ENCODE measurements at places on chromosomes 2 and 18.

DNA sequence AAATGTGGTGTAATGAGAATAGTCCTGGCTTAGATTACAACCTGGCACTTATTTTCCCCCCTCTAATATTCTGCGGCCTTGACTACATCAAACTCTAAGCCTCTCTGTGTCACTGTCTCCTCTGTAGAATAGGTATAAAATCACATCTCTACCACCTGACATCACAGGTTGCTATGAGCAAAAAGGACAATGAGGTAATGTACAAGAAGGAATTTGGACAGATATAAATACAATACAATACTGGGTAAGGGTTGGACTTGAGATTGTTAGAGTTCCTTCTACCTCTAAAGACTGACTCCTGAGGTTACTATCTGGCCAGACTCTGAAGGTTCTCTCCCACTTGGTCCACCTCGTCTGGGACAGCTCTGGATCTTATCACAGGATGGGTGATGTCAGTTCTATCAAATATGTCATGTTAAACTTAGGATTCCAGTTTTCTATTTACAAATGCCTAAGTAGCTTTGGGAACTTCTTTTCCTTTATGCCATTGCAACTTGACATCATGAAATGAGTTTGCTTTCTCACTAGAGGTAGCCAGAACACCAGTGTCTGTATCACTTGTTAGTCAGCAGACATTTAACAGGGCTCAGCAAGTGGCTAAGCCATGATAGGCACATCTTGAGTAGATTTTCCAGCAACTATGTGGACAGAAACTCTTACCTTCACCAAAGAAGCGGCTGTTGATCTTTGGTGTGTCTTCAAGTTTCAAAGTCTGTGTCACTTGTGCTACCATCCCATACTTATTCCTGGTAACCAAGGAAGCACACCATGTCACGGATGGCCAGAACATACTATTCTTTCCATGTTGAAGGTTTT, 9.5 kb downstream of the APOB start:
- DNase-seq, result peak; percentile 26

DNA sequence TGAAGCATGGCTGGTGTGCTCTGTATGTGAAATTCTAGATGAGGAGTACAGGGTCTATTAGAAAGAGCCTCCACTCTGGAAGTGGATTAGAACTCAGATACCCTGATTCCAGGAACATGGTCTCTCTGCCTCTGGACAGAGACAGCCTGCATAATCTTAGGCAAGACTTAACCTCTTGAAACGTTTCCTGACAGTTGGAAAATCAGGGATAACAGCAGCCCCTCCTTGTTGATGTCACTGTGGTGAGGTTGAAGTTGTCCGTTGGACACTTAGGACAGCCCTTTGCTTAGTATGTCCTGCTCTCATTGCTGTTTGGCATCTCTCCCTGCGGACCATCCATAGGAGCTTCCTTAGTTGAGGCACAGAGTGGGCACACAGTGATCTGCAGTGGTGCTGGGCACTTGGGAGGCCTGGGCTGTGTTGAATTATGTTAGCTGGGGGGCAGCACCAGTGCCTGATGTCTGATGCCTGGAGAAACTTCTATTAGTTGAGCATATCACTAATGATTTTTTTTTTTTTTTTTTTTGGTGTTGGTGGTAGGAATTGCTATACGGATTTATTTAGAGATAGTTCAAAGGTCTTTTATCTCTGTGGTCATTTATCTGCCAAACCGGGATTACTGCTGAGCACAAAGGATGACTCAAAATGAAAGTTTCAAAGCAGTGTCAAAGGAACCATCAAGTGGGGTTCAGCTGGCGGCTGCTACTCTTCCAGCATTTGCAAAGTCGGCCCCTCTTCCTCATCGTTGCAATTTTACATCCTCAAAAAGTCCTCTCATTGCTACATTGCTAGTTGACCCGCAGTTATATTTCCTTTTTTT, 28.8 kb downstream of the SETBP1 start:
- DNase-seq, result no peak

GRCh38 chr2:69138793-69139459, 125.9 kb downstream of the ANTXR1 start:
- DNase-seq, result no peak

GRCh38 chr2:109683452-109683851, 69.3 kb downstream of the SOWAHC start:
- DNase-seq, result no peak

DNA sequence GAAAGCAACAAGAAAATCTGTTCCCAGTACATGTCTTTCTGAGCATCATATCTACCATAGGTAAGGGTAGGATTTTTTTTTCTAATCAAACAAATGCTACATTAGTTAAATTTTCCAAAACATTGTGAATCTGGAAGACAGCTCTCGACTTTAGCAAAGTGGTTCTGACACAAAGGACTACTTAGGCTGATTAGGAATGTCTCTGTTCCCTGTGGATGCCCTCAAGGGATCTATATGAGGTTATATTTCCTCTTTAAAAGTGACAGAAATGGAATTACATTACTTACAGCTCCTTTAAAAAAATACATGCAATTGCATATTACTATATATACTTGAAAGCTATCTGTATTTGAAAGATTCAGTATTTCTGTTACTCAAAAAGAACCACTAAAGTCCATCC, 15.4 kb downstream of the NYAP2 start:
- DNase-seq, result no peak

DNA sequence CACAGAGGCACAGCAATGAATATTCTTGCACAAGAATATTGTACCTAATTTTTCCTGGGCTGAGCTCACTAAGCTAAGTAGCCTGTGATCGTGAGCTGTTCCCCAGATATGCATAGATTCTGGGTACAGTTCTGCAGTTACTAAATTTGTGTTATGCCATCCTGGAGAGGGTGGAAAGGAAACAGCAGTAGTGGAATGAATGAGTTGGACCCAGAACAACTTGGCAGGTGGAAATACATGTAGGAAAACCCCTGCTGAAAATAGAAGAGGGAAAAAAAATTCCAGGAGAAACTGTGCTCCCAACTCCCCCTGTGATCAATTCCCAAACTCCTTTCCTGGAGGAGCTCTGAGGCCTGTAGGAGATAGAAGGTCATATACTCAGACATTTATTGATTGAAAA, 181.5 kb upstream of the MGAT5 start:
- DNase-seq, result no peak

- DNase-seq, result no peak
Measured at GRCh38 chr2:120548627-120549608, 186.8 kb upstream of the GLI2 start.

- DNase-seq, result no peak
Measured at GRCh38 chr2:157492189-157492773, 48.4 kb upstream of the CYTIP start.

DNA sequence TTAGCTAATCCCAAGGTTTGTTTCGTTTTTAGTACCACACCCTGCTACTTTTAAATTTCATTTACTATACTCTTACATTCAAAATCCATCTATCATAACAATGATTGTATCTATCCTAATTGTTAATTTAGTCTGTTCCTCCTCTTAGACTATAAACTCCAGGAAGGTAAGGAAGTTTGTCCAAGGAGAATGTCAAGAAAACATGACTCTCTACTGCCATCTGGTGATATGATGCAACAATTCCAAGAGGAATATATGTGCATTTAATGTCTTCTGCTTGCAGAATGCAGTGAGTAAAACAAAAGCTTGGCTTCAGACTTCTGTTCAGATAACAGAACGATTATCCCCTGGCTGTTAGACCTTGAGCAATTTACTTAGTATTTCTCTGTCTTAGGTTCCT, 1267.1 kb downstream of the LRP1B start:
- DNase-seq, result no peak

DNA sequence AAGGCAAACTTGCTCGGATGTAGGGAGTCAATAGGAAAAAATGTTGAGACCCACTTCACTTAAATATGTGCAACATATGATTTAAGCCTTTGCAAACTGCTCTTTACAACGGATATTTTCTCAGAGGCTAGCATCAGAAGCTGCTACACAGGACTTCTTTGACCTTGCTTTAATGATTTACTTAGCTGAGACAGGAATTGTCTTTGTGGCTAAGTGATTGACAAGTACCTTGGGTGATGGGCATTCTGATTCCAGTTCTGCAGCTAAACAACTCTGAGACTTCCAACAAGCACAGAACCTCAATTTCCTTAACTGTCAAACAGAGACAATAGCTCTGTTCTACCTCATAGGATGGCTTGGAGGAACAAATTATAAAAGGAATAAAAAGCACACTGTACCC, 150.2 kb downstream of the NCKAP5 start:
- no peak for DNase-seq

GRCh38 chr2:30351116-30351515, 95.9 kb upstream of the LCLAT1 start:
- no peak for DNase-seq

- DNase-seq, result no peak
Measured at GRCh38 chr18:54696616-54697293, 105.7 kb downstream of the DYNAP start.

- DNase-seq, result peak; percentile 92
Measured at GRCh38 chr18:9474108-9474982, 968 bp upstream of the RALBP1 start.

Data from coronary artery (tissue), 2 donors.